ENCODE measurements at places on chromosomes 2 and 18. TPM values are rescaled to one million over a fixed set of nuclear protein-coding genes. Genes with fewer than 3 reads are reported as not detected.

The PDE6D gene
- total RNA-seq: 31.9 TPM

DNA sequence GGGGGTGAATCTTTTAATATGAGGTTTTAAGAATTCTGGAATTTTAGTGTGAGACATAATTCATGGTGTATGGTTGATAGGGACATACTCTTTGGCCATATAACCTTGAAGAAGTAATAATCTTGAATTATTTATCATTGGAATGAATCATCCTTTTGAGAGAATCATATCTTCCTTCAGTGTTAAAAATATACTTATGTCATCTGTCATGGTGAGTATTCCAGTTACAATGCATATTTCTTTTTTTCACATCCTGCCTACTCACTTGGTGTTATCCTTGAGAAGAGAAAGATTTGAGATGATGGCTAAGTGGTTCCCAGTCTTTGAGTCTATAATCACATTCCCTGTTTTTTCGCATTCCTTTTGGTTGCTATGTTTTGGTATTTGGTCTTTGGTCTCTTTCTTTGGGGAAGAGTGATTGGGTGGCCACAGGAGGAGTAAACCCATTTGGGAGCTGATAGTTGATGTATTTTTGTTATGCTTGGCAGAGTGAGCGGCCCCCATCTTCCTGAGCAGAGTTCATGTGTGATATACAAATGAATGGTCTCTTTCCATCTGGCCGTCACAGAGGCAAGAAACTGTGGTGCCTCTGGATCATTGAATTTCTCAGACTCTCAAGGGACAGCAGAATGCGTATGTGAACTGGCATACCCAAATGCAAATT lies 21.6 kb downstream of the ASAP2 start:
- H3K4me3 ChIP-seq: no peak overlapping the region
- DNase-seq: no peak
- H3K27ac ChIP-seq: no peak overlapping the region
- H3K27me3 ChIP-seq: no peaks in the 10 kb centered on the region
- H3K36me3 ChIP-seq: no peaks in the 10 kb centered on the region

DNA sequence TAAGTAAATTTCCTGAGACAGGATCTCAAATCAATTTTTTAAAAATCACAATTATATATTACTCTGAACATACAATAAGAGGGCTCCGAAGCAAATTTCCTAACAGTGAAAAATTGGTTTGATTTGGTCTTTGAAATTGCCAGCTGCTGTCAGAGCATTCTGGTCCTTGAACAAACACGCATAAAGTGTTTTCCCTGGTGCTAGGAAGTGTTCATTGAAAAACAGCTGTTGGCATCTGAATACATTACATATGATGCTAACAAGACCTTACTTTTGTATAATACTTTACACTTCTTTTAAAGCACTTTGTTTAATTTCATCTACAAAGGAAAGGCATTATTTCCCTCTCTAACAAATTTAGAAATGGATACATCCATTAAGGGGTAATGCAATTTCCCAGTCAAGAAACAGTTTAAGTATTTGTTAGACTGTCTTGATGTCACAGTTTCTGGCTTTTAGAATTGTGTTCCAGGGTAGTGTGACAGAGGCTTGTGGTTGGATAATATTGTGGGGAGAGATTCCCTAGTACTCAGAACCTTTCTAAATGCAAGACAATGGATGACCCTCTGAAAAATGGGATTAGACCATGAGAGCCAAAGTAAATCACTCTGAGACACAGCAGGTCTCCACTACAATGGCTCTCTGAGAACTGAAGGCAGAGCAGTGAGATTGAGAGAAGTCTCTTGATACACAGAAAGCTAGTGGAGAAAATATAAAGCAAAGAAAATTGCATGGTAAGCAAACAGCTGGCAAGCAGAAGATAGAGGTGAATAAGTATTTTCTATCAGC lies 299.0 kb downstream of the TRIB2 start:
- DNase-seq: no peak
- peaks cover 7% of the 10 kb centered on the region for H3K27me3 ChIP-seq
- H3K4me1 ChIP-seq: no peaks in the 10 kb centered on the region
- no peak overlapping the region for H3K4me3 ChIP-seq
- no peak overlapping the region for H3K27ac ChIP-seq

DNA sequence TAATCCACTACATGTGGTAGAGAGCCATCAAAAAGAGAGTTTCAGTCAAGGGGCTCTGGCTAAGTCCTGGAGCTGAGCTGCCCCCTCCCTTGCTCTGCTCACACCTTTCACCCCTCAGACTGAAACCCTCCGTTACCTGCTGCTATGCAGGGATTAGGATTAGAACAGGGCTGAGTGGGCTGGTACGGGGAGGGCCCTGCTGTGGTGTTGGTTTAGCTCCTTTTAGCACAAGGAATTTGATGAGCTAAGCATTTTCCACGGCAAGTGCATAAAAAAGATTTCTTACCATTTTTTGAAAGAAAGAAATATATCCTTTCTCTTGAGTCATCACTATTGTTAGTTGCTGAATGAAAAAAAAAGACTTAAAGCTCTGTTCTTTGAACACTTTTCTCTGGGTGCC lies 46.3 kb downstream of the TCF7L1 start:
- H3K27me3 ChIP-seq: no peaks in the 10 kb centered on the region
- H3K36me3 ChIP-seq: no peaks in the 10 kb centered on the region
- no peaks in the 10 kb centered on the region for H3K4me1 ChIP-seq
- DNase-seq: no peak
- no peak overlapping the region for H3K4me3 ChIP-seq

DNA sequence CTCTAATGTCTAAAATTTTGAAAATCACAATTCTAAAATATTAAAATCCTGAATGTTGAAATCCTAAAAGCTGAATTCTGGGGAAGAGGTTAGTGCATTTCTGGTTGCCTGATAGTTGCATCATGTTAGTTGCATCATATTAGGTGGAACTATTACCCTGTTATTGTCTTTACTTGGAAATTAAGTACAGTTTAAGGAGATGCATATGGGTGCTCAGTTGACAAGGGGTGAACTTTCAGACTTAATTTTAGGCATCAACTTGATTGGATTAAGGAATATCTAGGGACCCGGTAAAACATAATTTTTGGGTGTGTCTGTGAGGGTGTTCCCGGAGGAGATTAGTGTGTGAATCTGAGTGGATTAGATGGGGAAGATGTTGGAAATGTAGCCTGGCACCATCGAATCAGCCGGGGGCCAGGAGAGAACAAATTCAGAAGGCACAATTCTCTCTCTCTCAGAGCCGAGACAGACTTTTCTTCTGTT lies 409.8 kb downstream of the PLCL1 start:
- H3K4me1 ChIP-seq: no peaks in the 10 kb centered on the region
- H3K27ac ChIP-seq: no peak overlapping the region
- no peak overlapping the region for H3K4me3 ChIP-seq
- H3K27me3 ChIP-seq: no peaks in the 10 kb centered on the region

DNA sequence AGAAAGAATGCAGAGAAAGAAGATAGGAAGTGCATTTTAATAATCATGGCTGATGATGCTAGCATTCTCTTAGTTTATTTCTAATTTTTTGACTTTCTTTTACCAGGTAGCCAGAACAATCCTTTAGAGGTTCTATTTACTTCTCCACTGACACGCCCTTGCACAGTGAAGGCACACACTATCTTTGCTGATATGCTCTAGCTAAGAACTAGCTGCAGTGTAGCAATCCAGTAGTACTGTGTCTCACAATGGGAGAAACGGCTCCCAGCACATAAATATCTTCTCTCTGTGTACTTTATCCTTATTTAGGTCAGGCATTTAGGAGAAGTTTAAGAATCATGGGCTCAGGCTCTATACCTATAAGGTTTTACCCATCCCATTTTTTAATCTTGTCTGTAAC lies 1005.4 kb downstream of the LRP1B start:
- no peak overlapping the region for H3K4me3 ChIP-seq
- no peak for DNase-seq
- no peaks in the 10 kb centered on the region for H3K27me3 ChIP-seq
- H3K36me3 ChIP-seq: no peaks in the 10 kb centered on the region

DNA sequence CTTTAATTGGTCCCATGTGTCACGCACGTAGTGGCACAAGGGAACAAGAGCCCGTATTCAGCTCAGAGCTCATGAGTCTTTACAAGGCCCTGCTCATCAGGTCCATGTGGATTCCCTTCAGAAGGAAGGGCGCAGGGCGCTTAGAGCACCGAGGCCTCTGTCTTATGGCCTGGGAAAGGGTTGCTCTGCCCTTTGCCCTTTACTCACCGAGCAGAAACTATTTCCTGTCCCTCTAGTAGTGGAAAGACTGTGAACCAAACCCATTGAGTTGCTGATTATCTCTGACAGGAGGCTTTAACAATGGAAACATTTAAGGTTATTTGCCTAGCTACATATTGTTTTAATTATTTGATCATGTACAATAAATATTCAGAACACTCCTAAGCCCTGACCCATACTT lies 102.0 kb upstream of the ACAA2 start:
- no peak overlapping the region for H3K27ac ChIP-seq
- peaks cover 5% of the 10 kb centered on the region for H3K27me3 ChIP-seq
- DNase-seq: no peak
- no peak overlapping the region for H3K4me3 ChIP-seq
- no peaks in the 10 kb centered on the region for H3K36me3 ChIP-seq
- H3K4me1 ChIP-seq: no peaks in the 10 kb centered on the region

DNA sequence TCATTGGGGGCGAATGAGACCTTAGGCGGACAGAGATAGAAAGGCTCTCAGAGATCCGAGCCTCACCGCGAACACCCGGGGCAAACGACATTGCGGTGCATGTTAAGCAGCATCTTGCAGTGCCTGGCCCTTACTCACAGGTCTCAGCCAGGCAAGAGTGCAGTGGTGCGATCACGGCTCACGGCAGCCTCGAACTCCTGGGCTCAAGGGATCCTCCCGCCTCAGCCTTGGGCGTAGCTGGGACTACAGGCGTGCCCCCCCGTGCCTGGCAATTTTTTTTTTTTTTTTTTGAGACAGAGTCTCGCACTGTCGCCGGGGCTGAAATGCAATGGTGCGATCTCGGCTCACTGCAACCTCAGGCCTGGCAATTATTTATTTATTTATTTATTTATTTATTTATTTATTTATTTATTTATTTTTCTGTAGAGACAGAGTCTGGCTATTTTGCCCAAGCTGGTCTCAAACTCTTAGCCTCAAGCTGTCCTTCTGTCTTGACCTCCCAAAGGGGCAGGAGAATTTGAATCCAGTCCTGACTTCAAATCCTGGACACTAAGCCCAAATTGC lies 1.3 kb downstream of the LAMA3 start:
- H3K27ac ChIP-seq: no peak overlapping the region
- H3K4me1 ChIP-seq: peaks cover 14% of the 10 kb centered on the region
- no peaks in the 10 kb centered on the region for H3K36me3 ChIP-seq
- peaks cover 23% of the 10 kb centered on the region for H3K27me3 ChIP-seq
- no peak overlapping the region for H3K4me3 ChIP-seq
- no peak for DNase-seq

DNA sequence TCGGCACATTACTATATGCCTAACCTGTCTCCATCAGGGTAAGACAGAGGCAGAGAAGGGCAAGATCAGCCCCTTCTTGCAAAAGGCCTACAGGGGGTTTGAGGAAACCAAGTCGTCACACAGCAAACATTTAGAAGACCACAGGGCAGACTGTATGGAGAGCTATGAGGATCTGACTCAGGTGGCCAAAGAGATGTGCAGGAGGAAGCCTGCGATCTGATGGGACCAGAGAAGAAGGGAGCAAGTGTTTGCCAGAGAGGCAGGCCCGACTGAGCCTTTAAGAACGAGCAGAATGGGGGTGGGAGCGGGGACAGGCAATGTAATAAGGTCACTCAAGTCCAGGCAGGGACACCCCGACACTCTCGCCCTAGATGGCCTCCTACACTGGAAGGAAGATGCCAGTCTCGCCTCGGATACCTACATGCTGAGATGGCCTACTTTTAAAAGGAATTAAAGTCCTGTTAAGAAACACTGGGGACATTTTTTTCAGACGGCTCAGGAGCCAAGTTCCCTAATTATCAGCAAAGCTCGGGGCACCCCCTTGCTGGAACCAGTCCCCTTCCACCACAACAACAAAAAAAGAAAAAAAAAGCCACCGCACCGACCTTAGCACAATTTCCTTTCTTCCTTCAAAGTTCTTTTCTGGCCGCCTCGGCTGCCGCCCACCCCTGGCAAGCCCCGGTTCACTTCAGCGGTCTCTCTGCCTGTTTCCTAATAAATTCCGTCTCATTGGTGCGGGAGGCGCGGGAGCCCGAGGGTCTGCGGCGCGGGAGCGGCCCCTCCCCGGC lies 1.5 kb downstream of the SFXN5 start:
- no peaks in the 10 kb centered on the region for H3K36me3 ChIP-seq
- peak overlapping the region; percentile 86 for H3K4me3 ChIP-seq
- no peaks in the 10 kb centered on the region for H3K27me3 ChIP-seq
- peaks cover 6% of the 10 kb centered on the region for H3K4me1 ChIP-seq
- DNase-seq: peak; percentile 62

Measured in B cell (primary cell).